Osteoblast (primary cell): ENCODE measurements at places on chromosomes 4 and X.

- DNase-seq: no peak
Observed at GRCh38 chrX:54180403-54180802, 2.7 kb downstream of the FAM120C start.

DNA sequence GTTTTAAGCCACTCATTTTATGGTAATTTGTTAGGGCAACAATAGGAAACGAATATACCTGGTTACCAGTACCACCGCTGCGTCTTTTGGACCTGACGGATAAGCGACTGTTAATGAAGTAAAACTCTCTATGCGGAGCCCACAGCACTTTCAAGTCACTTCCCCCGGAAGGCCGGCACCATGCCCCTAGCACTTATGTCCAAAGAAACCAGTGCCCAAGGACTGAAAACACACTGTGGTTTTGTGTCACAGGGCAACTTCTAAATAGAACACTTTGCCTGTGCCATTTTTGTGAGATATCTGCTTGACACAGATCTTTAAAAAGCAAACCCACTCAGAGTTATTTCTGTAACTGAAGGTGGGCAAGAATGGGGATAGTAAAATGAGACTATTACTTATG lies 22.7 kb downstream of the SH3KBP1 start:
- DNase-seq: no peak

GRCh38 chr4:103754844-103755243 lies 35.1 kb upstream of the TACR3 start:
- no peak for DNase-seq

- no peak for DNase-seq
Observed at GRCh38 chrX:455199-455598, 68.5 kb upstream of the PPP2R3B start.

- no peak for DNase-seq
Observed at GRCh38 chr4:29336861-29337260, 1383.3 kb upstream of the PCDH7 start.

GRCh38 chrX:129719268-129719667 lies 19.5 kb upstream of the XPNPEP2 start:
- no peak for DNase-seq

GRCh38 chrX:52277666-52278065 lies 91.2 kb upstream of the XAGE2 start:
- DNase-seq: no peak

DNA sequence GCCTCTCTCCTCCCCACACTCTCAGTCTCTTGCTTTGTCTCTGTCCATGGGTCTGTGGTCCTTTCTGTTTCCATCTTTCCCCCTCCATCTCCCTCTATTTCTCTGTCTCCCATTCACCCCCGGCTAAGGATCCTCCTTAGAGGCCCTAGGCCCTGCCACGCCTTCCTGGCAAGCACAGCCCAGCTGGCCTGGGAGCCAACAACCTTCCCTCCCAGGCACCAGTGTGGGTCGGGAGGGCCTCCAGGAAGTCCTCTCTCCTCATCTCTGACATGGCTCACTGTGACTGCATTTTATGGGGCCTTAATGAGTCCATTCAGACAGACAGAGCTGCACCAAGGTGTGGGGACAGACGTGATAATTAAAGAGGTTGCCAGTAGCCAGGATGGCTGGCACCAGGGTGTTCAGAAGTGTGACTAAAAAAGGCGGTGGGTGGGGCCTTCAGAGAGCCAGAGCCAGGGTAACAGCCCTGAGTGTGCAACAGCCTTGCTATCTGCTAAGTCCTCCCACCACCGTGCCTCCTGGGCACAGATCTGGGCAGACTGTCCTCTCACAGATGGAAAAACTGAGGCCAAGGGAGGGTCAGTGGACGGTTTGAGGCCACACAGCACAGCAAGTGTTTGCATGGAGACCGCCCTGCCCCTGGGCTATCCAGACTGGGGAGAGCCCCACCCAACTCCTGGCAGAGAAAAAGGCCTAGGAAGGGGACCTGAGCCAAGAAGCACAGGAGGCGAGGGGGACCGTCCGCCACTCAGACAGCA lies 31.5 kb downstream of the BLOC1S4 start:
- DNase-seq: no peak

- DNase-seq: no peak
Observed at GRCh38 chrX:39935411-39936064, 162.2 kb downstream of the BCOR start.

- peak; percentile 92 for DNase-seq
Observed at GRCh38 chr4:120921456-120922380, 808 bp downstream of the PRDM5 start.

DNA sequence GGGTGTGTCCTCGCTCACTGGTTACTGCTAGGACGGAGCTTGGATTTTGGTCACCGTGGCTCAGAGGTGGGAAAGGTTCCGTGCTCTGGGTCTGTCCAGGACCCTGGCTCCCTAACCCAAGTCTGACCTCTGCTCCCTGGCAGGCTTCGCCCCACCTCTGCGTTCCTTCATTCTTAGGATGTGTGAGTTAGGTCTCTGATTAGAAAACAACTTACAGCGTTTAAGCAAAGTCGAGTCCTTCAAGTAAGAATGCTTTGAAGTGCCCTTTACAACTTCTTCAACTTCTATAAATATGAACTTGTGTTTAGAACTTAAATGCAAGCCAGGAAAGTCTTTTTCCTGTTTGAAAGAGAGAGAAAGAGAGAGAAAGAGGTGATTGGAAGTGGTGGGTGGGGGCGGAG lies 891 bp downstream of the TLR2 start:
- DNase-seq: peak; percentile 71

DNA sequence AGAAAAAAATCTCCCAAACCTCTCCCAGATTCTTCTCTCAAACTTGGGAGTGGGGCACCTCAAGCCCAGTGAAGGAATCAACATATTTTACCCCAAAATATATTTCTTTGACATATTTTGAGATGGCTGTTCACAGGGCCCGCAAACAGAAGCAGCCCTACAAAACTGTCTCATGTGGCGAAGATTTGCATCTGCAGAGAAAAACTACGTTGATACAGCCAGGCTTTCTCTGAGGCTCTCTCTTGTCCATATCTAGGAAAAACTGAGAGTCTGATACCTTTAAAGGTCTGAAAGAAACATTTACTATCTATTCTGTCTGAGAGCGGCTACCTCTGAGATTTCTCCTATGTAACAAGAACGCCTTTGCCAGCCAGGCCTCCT lies 23.3 kb upstream of the TMSB4X start:
- DNase-seq: no peak

DNA sequence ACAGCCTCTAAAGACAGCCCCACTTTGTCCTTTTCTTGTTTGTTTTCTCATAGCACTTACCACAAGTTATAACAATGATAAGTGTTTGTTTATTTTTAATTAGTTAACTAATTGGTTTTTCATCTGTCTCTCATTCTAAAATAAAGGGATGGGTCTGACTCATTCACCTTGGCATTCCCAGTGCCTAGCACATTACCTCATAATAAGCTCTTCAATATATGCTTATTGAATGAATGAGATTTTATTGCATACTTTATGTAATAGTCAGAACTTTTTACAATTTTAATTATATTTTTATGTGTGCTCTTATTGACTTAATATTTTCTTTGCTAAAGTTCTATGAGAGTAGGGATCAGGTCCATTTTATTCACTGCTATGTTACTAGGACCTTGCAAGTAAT lies 22.8 kb upstream of the PRKG2 start:
- DNase-seq: no peak

DNA sequence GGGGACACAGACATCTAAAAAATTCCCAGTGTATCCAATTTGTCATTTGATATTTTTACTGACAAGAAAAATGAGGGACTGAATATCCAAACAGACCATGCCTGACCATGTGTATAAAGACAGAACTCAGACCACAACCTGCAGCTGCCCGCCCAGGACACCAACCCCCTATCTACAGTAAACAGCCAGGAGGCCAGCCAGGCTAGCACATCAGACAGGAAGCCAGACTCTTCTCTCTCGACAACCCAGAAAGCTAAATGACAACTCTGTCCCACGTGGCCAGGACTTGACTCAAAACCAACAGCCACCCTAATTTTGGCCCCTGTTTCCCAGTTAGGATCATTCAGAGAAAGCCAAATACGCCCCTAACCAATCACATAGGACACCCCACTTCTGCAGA lies 15.1 kb downstream of the AFAP1 start:
- DNase-seq: no peak

- no peak for DNase-seq
Observed at GRCh38 chr4:119040694-119041185, 94.9 kb upstream of the MYOZ2 start.

GRCh38 chr4:107192601-107193000 lies 156.5 kb upstream of the DKK2 start:
- DNase-seq: no peak

DNA sequence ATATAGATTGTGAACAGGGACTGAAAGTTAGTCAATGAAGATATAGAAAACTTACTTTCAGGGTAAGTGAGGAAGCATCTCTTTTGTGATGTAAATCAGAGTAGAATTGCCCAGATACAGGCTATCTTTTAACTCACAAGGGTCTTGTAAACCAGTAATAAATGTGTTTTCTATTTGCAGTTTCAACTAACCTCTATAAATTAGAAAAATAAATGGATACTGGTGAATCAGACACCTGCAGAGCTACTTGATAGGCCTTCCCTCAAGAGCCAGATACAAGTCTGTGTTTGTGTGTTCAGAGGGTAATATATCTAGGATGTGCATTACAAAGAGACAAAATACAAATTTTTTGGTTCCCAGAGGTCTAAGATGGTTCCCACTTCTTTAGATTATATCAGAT lies 82.9 kb downstream of the DCLK2 start:
- no peak for DNase-seq

DNA sequence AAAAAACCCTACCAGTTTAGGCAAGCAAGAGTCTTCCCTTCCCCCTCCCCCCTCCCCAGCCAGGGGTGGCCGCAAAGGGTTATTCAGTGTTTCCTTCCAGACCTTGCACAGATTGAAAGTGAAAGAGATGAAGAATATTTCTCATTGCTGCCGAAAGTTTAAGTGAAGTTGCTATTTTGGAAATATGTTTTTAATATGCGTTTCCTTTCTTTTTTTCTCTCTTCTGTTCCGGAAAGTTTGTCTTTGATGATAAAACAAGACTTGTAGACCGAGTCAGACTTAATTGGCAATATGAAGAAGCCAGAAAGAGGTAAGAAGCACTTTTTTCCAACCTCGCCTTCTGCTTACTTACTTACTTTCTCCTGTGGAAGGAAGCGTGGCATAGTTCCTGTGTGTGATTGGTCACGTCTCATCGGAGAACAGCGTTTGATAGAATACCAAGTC lies 58.5 kb upstream of the CLCN4 start:
- no peak for DNase-seq

DNA sequence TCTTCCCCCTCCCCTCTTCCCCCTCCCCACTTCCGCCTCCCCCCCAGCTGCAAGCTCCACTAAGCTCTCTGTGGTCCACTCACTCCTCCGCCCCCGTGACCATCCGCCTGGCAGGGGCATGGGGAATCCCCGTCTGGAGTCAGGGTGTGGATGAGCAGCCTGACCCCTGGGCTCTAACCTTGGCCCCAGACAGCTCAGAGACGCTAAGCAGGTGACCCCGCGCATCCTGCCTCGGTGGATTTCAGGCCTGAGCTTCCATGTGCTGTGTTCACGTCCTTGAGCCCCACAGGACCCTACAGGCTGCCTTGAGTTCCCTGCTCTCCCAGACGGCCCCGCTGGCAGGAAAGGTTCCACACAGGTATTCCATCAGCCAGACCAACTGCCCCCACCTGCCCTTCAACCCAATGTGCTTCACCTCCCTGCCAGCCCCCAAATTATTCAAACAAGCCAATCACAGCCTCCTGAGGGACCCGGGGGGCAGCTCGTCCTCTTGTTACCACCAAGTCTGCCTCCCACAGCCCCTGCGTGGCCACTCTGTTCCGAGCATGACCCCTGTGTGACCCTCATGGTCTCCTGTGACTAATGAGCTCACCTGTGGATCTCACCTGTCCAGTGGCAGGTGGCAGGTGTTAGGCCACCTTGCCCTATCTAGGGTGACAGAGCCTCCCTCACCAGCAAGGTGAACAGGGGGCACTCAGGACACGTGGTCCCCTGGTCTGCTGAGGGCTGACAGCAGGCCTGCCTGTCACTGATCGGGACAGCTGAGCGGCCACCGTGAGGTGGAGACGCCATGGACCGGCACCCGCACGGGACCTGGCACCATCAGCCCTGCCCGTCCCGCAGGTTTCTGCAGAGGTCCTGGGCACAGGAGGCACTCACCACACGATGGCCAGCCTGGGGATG lies 73.2 kb upstream of the MXD4 start:
- DNase-seq: no peak

GRCh38 chrX:136619899-136620505 lies 28.0 kb upstream of the CD40LG start:
- no peak for DNase-seq

DNA sequence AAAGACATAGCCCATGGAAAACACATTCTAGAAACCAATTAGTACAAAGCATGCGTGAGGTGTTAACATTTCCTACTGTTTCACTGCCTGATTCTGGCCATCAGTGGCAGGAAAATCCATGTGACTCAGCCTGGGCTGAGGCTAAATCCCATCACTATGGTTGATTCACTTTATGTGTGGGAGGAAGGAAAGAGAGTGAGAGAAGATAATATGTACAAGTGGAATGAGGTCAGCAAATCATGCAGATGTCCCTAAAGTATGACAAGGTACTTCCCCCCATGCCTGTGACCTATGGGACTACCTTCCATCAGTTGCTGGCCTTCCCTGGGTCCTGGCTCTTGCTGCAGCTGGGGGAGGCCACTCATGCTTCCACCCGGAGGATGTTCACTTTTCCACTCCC lies 64.2 kb upstream of the MAP3K15 start:
- no peak for DNase-seq

DNA sequence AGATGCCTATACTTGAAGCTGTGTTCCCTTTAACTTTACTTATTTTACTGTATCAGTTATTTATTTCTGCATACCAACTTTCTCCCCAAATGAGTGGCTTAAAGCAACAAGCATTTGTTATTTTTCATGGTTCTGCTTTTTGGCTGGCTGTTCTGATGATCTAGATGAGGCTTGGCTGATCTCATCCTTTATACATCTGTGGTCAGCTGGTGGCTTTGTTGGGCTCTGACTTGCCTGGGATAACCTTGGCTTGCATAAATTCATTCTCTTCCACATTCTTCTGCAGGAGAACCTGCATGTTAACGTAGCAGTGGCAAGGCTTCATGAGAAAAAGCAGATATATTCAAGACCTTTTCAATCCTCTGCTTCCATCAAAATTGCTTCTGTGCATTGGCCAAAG lies 1317.6 kb downstream of the ADGRL3 start:
- no peak for DNase-seq

DNA sequence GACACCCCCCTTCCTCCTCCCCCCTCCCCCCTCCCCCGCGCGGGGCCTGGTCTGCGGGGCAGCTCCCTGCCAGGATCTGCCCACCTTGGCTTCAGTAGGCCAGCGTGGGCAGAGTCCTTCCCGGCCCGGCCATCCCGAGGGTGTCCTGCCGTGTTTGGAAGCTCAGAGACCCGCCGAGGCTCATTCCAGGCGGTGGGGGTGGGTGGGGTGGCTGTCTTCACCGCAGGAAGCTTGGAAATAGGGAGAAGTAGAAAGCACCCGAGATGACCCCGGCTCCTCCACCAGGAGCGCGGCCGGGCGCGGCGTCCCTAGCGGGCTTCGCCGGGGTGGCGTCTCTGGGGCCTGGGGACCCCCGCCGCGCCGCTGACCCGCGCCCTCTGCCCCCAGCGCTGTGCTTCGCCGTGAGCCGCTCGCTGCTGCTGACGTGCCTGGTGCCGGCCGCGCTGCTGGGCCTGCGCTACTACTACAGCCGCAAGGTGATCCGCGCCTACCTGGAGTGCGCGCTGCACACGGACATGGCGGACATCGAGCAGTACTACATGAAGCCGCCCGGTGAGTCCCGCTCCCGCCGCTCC lies 1.6 kb downstream of the NAT8L start:
- peak; percentile 86 for DNase-seq
